ENCODE measurements at places on chromosomes 4 and X. TPM values are rescaled to one million over a fixed set of nuclear protein-coding genes. Genes with fewer than 3 reads are reported as not detected.

The GPC3 gene
- total RNA-seq, result not detected

The MAGEB1 gene
- not detected for total RNA-seq

The FMR1NB gene
- total RNA-seq, result not detected

The SHISA3 gene
- total RNA-seq, result 12.0 TPM

The SLC25A43 gene
- 11.5 TPM for total RNA-seq

The CLTRN gene
- not detected for total RNA-seq

The NUP54 gene
- 45.7 TPM for total RNA-seq

The GAGE2A gene
- total RNA-seq, result not detected

The OCRL gene
- total RNA-seq, result 19.7 TPM
